ENCODE measurements at places on chromosomes 6 and 20.

GRCh38 chr6:36170704-36171103 is 25.8 kb upstream of the BRPF3 start:
- DNase-seq = no peak

DNA sequence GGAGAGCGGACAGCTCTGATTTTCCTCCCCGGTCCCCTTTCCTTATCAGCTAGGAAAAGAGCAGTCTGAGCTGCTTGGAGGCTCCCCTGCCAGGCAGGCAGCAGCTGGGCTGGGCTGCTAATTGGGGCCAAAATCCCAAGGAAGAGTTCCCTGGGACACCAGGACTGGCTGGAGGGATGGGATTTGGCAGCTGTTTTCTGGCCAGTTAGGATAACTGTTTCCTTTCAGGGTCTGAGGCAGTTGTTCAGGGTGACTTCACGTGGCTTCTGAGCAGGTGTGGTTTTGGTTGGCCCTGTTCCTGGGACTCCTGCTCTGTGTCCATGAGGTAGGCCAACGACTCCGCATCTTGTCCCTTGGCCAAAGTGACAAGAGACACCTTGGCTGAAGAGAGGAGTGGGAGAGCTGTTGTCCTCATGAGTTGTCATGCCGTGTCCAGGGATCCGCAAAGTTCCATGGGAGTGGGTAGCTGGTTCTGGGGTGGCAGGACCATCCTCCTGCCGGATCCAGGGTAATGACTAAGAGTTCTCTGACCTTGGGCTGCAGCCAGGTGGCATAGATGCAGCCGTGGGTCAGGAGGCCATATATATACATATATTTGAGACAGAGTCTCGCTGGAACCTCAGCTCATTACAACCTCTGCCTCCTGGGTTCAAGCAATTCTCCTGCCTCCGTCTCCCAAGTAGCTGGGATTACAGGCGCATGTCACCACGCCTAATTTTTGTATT is 21.2 kb downstream of the MRPS18A start:
- DNase-seq = no peak

- DNase-seq = no peak
Measured at GRCh38 chr6:117668736-117669135, 6.5 kb upstream of the NUS1 start.

DNA sequence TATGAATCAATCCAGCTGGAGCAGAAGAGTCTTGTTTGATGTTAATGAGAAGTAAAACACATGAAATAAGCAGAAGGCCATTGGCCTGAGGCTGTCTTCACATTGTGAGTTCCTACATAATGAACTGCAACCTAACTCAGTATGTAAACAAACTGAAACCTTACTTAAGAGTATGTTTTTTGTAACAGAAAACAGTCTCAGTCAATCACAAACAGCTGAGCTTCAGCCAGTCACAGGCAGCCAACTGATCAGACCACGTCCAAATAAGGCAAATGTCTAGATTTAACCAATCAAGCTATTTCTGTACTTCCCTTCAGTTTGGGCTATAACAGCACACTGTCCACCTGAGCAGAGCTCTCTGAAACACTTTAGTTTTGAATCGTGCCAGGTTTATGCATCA is 234.7 kb downstream of the TRDN start:
- no peak for DNase-seq

DNA sequence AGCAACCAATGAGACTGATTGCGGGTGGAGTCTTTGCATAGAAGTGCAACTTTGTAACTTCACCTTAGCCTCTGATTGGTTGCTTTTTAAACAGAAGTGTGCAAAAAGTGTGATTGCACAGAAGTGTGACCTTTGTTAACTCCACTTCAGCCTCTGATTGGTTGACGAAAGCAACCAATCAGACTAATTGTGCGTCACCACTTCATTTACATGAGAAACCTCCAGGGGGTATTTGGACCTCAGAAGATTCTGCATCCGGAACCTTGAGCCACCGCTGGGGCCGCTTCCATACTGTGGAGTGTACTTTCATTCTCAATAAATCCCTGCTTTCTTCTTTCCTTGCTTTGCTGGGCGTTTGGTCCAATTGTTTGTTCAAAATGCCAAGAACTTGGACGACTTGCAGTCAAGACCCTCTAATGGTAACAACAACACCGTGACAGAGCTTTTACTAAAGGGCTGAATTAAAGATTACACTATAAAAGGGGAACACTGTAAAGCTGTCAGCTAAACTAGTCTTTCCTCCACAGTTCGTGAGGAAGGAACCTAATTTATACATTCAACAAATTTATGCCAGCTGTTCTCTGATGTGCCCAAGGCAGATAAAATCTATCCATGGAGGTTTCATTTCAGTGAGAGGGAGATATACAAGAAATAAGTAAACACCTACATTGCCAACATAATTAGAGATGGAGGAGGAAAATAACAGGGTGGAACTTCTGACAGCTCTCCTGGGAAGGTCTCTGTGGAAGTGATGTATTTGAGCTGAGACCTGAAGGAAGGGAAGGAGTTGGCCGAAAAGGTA is 1.4 kb upstream of the HECA start:
- no peak for DNase-seq

GRCh38 chr6:161486361-161487216 is 212.7 kb upstream of the AGPAT4 start:
- peak; percentile 23 for DNase-seq

DNA sequence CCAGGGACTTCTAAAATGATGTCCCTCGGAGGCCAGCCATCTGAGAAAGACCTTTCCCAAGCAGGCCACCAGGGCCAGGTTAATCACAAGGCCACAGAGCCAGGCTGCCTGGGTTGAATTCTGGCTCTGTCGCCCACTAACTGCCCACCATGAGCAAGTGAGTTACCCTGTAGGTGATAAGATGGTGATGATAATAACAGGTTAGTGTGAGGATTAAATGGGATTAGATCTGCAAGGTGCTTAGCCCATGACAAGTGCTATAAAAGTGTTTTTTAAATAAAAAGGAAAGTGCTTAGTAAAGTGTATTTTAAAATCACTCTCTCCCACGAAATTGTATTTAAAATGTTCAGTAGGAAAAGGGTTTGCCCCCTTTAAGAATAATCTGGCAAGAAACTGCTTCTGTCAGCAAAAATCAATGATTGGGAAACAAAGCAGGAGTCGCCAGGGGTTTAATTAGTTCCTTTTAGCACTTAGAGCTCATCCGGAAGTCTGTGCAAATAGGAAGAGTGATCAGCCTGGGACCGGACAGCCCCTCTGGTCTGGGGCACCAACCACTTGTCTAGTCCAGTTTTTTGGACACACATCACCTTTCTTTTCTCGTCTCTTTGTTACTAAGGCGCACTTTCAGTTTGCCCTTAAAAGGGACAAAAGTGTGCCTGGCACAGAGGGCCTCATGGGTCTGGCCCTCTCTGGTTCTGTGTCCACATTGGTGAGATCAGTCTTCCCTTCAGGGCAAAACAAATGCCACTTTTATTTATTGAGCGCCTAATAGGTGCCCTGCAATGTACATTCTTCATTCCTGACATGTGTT is 150.4 kb downstream of the GRM4 start:
- DNase-seq = no peak

GRCh38 chr6:145212813-145213212 is 522.5 kb downstream of the EPM2A start:
- no peak for DNase-seq

DNA sequence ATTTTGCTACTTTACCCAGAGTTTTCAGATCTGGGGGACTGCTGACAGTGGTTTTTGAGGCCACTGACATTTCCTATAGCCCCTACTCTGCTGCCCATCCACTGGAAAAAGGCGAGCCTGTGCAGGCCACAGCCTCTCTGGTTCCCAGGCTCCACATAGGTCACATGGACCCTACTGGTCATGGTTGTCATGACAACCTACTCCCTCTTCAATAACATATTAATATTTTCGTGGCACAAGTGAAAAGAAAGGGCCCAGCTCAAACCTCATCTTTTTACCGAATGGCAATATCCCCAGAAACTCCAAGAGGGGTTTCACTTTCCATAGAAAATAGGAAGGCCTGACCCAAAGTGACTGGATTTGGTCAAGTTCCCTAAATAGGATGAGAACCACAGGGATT is 11.0 kb upstream of the FOXO3 start:
- no peak for DNase-seq

DNA sequence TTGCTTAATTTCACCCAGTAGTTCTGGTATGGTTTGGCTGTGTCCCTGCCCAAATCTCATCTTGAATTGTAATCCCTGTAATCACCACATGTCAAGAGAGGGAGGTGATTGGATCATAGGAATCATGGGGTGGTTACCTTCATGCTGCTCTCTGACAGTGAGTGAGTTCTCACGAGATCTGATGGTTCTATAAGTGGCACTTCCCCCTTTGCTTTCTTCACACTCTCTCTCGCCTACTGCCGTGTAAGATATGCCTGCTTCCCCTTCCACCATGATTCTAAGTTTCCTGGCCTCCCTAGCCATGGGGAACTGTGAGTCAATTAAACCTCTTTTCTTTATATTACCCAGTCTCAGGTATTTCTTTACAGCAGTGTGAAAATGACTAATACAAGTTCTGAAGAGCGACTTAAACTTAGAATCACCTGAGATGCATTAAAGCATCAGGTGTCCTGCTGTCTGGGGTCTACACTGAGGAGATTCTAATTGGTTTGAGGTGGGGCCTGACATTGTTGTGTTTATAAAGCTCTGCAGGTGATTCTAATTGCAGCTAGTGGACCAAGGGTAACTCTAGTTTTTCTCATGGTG is 82.1 kb upstream of the DTNBP1 start:
- DNase-seq = no peak

DNA sequence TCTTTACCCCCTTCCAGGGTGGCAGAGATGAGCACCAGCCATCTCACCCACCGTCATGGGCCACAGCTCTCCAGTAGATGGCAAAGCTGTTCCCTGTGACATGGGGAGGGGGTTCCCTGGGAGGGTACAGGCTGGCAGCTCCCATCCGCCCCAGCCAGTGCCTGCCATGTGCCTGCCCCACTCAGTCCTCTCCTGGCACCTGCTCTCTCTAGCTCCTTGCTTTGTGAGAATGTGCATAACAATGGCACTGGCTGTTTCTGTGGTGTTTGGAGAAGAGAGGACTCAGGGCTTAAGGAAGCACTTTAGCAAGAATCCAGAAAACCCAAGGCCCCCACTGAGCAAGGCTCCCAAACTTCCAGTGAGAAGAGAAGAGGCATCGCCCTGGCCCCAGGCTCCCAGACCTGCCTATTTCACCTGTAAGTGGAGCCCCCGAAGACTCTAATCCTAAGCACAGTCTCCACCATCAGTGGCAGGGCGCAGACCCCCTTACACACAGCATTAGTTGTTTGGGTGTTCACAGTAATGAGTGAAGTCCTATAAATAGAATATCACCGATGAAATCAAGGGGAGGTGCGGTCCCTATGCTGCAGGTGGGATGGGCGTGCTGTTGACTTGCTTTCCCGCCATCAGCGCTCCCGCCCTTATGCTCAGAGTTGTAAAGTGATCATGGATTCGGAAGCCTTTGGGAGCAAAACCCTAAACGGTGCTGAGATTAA is 110.2 kb downstream of the AGPAT4 start:
- DNase-seq = no peak

DNA sequence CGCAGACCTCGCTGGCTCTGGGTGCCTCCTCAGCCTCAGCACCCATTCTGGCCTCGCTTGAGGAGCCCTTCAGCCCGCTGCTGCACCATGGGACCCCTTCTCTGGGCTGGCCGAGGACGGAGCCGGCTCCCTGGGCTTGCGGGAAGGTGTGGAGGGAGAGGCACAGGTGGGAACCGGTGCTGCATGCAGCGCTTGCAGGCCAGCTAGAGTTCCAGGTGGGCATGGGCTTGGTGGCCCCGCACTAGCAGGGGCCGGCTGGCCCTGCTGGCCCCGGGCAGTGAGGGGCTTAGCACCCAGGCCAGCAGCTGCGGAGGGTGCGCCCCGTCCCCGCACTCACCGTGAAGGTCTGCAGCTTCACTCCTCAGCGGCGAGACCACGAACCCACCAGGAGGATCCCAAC is 30.4 kb downstream of the DEFB114 start:
- DNase-seq = no peak

GRCh38 chr20:52684905-52685304 is 287.3 kb upstream of the TSHZ2 start:
- DNase-seq = no peak

DNA sequence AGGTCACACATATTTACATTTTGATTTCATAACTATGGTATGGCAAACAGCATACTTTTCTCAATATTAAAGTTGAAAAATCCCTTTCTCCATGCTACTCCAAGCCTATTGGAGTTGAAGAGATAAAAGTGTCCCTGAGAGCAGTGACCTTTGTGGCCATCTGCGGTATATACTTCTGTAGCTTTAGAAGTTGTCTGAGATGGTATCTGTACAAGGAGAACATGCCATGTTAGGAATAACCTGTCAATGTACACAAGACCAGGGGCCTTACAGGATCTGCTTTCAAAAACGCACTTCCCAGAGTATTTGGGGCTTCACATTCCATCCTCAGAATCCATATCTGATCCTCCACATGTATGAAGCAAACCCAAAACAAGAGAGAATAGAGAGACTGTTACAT is 226.7 kb downstream of the MEI4 start:
- no peak for DNase-seq

DNA sequence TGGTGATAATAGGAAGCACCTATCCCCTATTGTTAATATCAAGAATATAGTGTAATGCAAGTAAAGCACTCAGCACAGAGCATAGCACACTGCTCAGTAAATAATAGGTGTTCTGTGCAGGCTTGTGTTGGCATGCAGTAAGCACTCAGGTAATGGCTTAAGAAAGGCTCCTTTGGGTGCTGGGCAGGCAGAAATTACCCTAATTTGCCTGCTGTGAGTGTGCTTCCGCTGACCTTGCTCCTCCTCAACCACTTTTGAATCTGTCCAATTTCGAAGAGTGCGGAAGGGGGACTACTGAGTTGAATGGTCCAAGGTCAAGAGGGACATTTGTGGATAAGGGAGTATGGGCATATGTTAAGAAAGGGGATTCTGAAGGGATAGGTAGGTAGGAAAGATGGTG is 15.4 kb downstream of the SRSF3 start:
- DNase-seq = no peak

DNA sequence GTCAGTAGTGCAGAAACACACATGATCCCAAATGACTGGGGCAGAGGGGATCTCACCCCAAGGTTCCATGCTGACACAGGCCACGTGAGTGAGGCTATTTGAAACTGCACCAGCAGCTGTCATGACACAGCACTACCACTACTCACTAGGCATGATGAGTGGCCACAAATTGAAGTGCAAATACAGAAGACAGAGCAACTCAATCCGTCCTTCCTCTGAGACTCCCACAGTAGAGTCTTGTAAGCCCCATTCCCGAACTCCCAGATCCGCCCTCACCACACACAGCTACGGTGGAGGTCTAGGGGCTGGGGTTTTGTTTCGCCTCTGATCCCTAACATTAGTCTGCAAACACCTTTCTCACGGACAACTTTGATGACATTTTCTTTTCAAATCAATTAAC is 113.3 kb upstream of the NUP153 start:
- no peak for DNase-seq
